ENCODE measurements at places on chromosomes 2 and 18.

- DNase-seq, result no peak
Measured at GRCh38 chr2:181357979-181358378, 99.2 kb upstream of the ITGA4 start.

DNA sequence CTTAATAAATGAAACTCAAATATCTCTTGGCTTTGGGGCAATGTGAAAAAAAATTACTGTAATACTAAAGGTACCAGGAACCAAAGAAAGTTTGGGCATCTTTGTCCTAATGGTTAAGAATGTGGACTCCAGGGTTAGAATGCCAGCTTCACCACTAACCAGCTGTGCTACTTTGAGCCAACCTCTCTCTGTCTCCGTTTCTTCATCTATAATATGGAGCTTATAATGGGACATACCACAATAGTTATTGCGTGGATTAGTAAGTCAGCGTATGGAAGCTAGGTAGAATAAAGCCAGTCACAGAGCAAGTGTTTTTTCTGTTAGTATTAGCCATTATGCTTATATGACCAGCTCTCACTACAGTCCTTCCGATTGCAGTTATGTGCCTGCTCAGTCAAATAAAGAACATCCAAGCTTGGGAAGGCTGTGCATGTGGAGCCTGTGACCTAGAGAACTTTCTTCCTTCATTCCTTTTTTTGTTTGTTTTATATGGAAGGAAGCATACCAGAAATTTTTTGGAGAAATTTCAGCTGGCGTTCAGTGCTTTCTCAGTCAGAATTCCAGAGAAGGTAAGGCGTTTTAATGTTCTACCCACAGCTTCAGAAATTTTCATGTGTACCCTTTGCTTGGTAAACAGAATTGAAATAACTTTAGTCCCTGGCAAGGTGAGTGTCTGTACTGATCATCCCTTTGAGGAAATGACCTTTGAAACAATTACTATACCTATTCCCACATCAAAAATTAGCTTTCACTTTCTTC lies 114.0 kb upstream of the RND3 start:
- no peak for DNase-seq

DNA sequence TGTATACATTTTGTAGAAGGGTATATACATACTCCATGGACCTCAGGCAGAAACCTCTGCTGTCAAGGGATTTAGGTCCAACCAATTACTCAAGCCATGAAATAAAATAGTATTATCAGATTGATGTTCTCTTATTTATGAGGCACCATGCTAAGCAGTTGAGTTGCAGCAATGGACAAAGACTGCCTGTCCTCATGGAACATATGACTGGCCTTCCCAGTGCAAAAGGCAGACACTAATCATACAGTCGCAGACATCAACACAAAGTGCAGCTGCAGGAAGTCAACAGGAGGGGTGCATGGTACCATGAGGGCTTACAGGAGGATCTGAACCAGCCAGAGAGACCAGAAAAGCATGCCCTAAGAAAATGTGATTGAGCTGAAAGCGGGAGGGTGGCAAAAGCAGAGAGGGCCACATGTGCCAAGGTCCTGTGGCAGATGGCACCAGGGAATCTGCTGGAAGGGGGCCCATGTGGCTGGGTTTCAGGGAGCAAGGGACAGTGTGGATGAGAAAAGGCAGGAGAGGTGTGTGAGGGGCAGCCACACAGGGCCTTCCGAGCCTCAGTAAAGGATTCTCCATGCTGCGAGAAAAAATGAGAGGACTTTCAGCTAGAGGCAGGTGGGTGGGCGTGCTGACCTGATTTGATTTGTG lies 61.4 kb upstream of the RNF152 start:
- no peak for DNase-seq

- DNase-seq, result no peak
Measured at GRCh38 chr2:19484736-19485135, 126.3 kb upstream of the OSR1 start.

Data from T-helper 9 cell (primary cell).